Psoas muscle (tissue), 8 donors: ENCODE measurements at places on chromosomes 1 and 21. TPM values are rescaled to one million over a fixed set of nuclear protein-coding genes. Genes with fewer than 3 reads are reported as not detected.

EPS15 gene
- 21.7 TPM for polyA plus RNA-seq

- DNase-seq = no peak
Observed at GRCh38 chr1:89608319-89608983, 24.5 kb upstream of the LRRC8C start.

DNA sequence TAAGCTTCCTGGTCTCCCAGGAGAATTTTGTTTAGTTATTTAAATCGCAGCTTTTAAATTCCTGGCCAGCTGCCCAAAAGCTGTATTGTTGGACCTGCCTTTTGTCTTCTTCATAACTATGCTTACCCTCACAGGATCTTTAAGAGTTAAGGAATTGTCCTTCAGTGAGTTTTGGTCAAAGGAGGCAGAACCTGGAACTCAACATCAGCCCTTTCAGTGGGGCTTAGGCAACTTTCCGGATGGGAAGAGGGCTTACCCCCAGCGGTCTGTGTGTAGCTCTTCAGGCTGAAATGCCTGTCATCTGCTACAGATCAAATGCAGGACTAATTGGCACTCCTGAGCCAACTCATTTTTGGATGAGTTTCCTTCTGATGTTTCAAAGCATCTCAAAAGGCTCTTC lies 402.6 kb downstream of the SIPA1L2 start:
- no peak for DNase-seq

PADI4 gene
- polyA plus RNA-seq = 0.52 TPM

DNA sequence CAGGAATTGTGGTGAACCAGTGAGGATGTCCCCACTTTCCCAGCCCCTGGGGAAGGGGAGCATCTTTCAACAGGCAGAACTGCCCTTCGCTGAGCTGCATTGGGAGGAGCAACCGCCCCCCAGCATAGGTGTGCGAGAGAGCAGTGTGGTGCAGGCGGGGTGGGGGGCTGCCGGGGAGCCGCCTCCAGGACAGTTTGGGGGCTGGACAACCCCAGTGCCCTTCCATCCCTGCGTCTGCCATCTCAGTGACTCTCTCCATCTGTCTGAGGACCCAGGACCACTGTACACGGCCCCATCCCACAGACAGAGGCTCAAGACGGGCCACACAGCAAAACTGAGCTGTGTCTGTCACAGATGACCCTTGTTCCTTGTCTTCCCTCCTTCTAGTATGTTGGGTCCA lies 14.2 kb downstream of the PODN start:
- peak; percentile 42 for DNase-seq

DNA sequence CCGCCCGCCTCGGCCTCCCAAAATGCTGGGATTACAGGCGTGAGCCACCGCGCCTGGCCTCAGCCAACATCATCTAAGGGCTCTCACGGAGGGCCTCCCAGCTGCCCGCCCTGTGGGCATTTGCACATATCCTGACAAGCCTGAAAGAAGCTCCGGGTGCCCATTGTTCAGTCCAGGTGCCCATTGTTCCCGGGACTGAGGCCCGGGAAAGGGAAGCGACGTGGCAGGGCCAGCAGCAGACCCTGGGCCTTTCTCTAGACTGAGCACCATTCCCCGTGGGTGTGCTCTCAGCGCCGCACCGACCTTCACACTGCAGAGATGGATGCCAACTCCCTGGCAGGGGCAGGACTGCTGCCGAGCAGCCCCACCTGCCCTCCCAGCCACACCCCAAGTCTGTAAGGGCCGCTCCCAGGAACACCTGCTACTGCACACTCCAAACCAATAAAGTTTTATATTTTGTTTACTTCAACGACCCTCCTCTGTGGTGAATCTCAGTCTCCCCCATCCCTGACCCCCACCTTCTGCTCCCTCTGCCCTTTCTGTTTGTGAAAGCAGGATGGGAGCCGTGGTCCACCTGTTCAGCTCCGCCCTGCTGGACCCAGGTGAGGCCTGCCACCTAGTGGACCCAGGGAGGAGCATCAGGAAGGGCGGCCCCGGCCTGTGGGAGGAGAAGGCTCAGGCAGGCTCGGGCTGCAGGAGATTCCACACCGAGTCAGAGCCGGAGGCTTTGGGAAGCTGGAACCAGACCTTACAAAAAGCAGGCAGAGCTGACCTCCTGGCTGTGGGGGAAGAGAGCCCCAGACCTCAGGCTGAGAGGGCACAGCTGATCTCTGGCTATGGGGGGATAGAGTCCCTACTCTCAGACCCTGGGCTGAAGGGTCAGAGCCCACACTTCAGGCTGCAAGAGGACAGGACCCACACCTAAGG lies 1.1 kb upstream of the TMEM82 start:
- DNase-seq = peak; percentile 89

RGSL1 gene
- not detected for polyA plus RNA-seq

LCE1B gene
- polyA plus RNA-seq = not detected

PDC gene
- polyA plus RNA-seq = not detected

- no peak for DNase-seq
Observed at GRCh38 chr1:162218975-162219374, 149.5 kb downstream of the NOS1AP start.

DNA sequence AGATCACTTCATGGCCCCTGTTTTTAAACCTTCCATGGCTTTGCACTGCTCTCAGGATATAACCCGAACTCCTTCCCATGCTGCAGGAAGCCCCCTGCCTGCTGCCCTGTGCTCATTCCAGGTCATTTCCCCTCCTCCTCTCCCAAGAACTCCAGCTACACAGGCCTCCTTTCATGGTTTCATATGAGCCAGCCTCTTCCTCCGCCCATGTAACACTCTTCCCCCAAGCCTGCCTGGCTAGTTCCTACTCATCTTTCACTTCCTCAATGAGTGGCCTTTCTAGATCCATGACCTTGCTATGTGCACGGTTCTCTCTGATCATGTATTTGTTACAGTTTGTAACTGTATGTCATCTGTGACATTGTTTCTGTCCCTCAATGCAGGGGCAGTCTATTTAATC lies 3.1 kb upstream of the NCF2 start:
- DNase-seq = no peak

- peak; percentile 76 for DNase-seq
Observed at GRCh38 chr1:5514527-5515183, 477.6 kb downstream of the NPHP4 start.

DNA sequence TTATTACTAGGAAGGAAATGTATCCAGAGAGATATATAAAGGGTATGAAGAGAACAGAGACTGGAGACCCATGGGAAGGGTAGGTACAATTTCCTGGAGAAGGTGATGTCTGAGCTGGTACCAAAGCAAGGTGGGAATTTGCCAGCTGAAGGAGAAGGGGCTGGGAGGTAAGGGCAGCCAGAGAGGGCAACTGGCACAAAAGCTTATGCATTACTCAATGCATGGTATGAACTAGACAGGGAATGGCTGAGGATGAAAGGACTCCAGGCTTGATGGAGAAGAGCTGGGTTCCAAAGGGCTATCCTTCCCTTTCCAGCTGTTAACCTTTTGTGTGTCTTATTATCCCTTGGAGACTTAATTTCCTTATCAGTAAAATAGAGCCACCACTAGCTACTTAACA lies 113.6 kb upstream of the GADD45A start:
- no peak for DNase-seq

REN gene
- not detected for polyA plus RNA-seq

GRCh38 chr1:115874497-115874896 lies 33.6 kb upstream of the NHLH2 start:
- no peak for DNase-seq

B3GALT2 gene
- 0.16 TPM for polyA plus RNA-seq

DNA sequence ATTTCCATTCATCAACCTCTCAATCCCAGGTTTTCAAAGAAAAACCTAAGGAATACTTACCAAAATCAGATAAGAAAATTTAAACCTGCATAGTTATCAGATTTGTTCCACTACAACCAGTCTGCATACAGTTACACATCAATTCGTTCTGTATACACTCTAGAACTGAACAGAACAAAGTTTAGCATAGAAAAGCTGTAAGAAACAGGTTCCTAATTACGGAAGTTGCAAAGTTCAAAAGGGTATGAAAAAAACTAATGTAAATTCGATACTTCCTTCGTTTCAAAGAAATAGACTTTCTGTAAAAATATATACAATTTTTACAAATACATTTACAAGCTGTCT lies 3.1 kb downstream of the MCL1 start:
- no peak for DNase-seq

GRCh38 chr1:4128616-4129015 lies 228.5 kb upstream of the C1orf174 start:
- no peak for DNase-seq

MX2 gene
- polyA plus RNA-seq = 1.9 TPM

DNA sequence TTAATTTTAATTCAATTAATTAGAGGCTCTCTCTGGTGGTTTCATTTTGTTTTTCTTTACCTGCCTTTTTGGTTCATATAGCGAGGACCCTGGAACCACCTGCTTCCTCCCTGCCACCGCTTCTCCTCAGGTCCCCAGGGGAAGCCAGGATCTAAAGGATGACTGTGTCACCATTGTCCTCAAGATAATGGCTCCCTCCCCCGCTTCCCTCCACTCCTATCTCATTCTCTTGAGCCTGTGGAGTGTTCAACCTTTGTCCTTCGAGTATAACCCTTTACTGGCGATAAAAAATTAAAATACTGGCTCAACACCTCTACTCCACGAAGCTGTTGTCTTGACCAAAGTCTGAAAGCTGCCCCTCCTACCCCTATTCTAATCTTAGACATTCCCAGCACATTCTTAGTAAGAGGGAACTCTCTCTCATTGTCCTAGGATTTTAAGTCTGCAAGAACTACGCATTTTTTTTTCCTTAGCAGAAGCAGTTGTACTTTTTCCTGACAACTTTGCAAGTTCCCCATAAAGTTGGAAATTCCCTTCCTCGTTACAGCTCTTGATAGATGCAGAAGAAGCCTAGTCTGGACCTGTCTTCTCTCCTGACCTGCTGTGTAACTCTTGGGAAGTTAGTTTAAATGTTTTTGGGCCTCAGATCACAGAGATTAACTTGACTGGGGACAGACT lies 12.6 kb upstream of the MAPKAPK2 start:
- DNase-seq = no peak

- no peak for DNase-seq
Observed at GRCh38 chr1:245656189-245656717, 501.5 kb downstream of the KIF26B start.

GRCh38 chr1:159826441-159827101 lies at the start of gene SLAMF8:
Gene SLAMF8, plus strand, starts transcription at chr1:159826873. Its CDS starts 26 bp downstream, at chr1:159826899.
- peak; percentile 23 for DNase-seq
